ENCODE measurements at places on chromosomes 7 and 10. TPM values are rescaled to one million over a fixed set of nuclear protein-coding genes. Genes with fewer than 3 reads are reported as not detected.

The C10orf105 gene
- 0.32 TPM for total RNA-seq

The NPSR1 gene
- total RNA-seq: not detected

The PHYHIPL gene
- total RNA-seq: not detected

The BLNK gene
- total RNA-seq: not detected

The PTN gene
- not detected for total RNA-seq

The TAS2R38 gene
- not detected for total RNA-seq

The ANXA8L1 gene
- total RNA-seq: not detected

The MKI67 gene
- total RNA-seq: 159 TPM

The C10orf143 gene
- 3.6 TPM for total RNA-seq

The WEE2 gene
- total RNA-seq: 0.12 TPM

The PITX3 gene
- 0.17 TPM for total RNA-seq

The SUN3 gene
- total RNA-seq: not detected

The C10orf90 gene
- not detected for total RNA-seq

The PRRT4 gene
- 0.21 TPM for total RNA-seq

The NPC1L1 gene
- not detected for total RNA-seq

The AOC1 gene
- total RNA-seq: not detected

All from activated T-helper 1 cell treated with anti-CD3 and anti-CD28 coated beads, Interleukin-12 subunit alpha, Interleukin-12 subunit beta, Interleukin-2, Interleukin-4 antibody, amounts not matched to agents 30 ng/mL and 10 ng/mL and 1 ng/mL, durations not matched to agents 14 hours and 24 hours and 36 hours (primary cell).